Stimulated activated CD4-positive, alpha-beta T cell treated with anti-CD3 and anti-CD28 coated beads, TNF-alpha, amount 100 ng/mL, for 24 hours (primary cell): ENCODE measurements at places on chromosomes 5 and 9.

DNA sequence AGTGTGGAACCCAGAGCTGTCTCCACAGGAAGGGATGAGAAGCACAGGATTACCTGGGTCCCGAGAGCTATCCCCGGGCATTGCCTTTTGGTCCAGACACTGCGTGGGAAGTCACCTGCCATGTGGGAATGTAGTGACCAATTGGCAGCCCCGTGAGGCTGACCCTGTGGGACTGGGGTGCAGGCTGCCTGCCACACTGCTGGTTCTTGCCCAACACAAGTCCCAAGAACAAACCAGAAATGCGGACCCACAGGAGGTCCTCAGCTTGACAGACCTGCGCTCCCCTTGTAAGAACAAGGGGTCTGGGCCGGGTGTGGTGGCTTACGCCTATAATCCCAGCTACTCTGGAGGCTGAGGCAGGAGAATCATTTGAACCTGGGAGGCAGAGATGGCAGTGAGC is 2.4 kb upstream of the FGD3 start:
- no peak for DNase-seq

DNA sequence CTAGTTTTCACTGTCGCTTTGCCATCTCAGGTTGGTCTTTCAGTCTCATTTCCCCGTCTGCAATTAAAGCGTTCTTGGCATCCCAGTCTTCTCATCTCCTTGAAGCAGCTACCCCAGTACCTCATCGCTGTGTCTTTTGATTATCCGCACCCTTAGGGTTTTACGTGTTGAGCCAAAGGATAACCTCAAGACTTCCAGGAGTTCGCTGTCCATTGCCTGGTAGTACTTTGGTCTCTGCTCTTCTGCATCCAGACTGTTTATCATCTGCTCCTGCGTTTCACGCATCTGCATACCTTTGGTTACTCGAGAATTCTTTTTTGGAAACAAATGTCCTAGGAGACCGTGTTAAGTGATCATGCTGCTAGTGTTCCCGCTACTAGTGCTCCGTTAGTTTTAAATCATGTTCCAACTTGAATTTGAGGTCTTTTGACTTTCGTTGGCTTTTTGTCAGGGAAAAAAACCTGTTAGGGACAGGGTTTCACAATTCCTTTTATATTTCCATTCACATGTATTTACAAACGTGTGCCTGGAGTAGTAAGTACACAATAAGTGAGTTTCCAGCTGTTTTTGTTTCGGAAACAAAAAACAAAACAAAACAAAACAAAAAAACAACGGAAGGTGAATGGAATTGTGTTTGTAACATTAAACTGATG is 888 bp downstream of the RABGAP1 start:
- no peak for DNase-seq

- DNase-seq, result no peak
Observed at GRCh38 chr9:80072451-80072850, 500.7 kb downstream of the TLE4 start.

DNA sequence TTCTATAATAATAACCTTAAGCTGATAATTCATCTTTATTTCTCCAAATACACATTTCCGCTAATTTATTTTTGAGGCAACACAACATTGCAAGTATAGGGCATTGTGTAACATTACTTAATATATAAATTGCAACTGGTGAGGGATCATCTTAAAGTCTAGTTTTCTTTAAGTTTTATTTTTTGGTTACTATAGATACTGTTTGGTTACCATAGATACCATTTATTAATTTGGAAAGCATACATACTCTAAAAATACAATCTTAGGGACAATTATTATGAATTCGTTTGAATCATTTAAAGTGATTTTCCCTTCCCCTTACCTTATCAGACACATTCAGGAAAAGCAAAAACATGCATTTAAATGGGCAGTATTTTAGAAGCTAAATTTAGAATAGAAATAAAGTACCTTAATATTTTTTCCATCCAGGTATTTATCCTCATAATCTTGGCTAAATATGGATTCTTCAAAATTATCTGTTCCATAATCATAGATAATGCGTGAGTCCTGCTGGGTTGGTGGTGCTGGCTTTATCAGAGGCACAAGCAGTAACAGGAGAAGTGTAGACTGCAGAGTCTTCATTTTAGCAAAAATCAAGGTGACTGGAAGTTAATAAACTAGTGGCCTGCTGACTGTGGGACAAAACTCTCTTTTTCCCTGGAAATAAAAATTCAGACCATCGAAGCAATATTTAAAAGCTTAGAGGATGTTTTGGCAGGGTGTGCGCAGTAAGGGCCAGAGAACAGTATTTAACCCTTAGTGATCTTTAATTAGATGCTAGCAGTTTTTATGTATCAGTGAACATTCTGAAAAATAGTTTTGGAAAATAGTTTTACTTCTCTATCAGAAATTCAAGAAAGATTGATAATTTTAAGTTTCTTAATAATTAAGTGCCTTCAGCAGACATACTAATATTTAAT is 1.3 kb downstream of the OGN start:
- no peak for DNase-seq

- no peak for DNase-seq
Observed at GRCh38 chr5:64883912-64884311, 115.2 kb downstream of the CWC27 start.
